ENCODE measurements at places on chromosomes 1 and 21. TPM values are rescaled to one million over a fixed set of nuclear protein-coding genes. Genes with fewer than 3 reads are reported as not detected.

The ELF3 gene
- 265 TPM for total RNA-seq

The LEPR gene
- 12.4 TPM for total RNA-seq

The SLC25A34 gene
- total RNA-seq: 0.75 TPM

The EPHA10 gene
- total RNA-seq: under 0.01 TPM

Measured in epithelial cell of proximal tubule (primary cell).